Activated CD8-positive, alpha-beta memory T cell treated with anti-CD3 and anti-CD28 coated beads for 4 hours (primary cell): ENCODE measurements at places on chromosomes 6 and 20.

DNA sequence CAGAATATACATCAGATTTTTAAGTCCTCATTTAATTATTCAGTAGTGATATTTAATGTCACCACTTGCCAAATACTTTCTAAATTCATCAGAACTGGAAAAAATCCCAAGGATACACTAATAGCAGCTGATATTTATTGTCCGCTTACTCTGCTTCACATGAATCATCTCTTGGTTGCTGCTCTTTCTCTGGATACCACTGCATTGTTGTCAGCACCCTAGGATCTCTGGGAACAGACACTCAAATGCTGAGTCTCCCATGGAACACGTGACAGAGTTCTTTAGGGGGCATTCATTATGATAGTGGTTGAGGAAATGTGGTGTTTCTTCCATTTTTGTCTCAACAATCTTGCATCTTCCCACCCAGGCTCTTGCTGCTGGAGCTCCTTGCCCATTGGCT, 318.0 kb downstream of the RFPL4B start:
- no peak for DNase-seq

GRCh38 chr20:45782890-45783289, 8.8 kb downstream of the WFDC3 start:
- DNase-seq, result no peak

DNA sequence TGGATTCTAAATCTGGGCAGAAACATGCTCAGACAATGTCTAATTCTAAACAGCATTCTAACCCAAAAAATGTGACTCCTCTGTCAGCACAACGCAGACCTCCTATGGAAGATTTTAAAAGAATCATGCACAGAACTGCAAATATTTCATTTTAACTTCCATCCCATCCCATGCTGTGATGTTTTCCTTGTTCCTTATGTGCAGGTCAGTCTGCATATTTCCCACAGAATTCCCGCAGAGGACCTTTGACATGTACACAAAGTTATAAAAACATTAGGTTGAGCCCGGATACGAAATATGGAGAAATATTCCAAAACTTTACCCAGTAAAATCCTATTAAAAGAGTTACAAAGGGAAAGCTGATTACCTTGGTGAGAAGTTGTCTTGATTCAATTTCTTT, 467.1 kb upstream of the EPHA7 start:
- no peak for DNase-seq

GRCh38 chr6:157229713-157230112, 93.6 kb downstream of the TMEM242 start:
- DNase-seq, result no peak

DNA sequence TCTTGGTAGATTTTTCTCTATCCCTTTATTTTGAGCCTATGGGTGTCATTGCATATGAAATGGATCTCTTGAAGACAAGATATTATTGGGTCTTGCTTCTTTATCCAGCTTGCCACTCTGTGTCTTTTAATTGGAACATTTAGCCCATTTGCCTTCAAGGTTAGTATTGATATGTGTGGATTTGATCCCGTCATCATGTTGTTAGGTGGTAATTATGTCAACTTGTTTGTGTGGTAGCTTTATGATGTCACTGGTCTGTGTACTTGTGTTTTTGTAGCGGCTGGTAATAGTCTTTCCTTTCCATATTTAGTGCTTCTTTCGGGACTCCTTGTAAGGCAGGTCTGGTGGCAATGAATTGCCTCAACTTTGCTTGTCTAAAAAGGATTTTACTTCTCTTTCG, 61.9 kb downstream of the UNC5CL start:
- no peak for DNase-seq

GRCh38 chr6:70371454-70372105, 41.7 kb upstream of the FAM135A start:
- DNase-seq, result no peak

DNA sequence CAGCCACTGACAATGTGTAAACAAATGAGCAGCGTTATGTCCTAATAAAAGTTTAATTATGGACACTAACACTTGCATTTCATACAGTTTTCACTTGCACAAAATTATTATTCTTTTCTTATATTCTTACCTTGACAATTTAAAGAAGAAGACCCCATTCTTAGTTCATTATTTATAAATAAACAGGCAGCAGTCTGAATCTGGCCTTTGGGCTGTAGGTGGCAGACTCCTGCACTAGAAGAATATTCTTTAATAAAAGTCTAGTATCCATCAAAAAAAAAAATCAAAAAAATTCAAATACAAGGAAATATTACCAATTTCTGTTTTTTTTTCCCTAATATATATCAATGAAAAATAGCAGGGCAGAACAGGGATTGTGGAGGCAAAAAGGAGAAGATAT, 24.8 kb downstream of the PTCHD4 start:
- DNase-seq, result no peak

DNA sequence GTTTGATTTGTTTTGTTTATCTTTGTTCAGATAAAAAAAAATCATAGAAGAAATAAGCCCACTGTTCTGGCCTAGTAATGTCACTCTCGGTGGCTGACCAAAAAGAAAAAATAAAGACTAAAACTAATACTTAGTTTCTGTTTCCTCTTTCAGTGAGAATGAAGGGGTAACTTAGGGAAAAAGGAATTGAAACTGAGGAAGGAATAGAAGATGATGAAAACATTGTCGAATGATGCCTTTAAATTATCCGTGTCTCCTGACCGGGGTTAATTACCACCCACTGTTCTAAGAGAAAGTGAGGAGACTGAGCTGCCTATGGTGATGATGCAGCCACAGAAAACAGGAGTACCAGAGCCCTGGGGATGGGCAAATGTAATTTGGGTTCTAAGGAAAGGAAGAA, 73.1 kb downstream of the PTCHD4 start:
- no peak for DNase-seq

GRCh38 chr6:40924839-40925238, 114.2 kb downstream of the UNC5CL start:
- no peak for DNase-seq

DNA sequence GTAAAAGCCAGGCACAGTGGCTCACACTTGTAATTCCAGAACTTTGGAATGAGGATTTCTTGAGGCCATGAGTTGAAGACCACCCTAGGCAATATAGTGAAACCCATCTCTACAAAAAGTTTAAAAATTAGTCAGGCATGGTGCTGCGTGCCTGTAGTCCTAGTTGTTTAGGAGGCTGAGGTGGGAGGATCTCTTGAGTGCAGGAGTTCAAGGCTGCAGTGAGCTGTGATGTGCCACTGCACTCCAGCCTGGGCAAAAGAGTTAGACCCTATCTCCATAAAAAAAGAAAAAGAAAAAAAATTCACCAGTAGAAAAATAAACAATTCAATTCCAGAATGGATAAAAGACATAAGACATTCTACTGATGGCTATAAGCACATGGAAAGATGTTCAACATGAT, 104.9 kb upstream of the LGSN start:
- no peak for DNase-seq

DNA sequence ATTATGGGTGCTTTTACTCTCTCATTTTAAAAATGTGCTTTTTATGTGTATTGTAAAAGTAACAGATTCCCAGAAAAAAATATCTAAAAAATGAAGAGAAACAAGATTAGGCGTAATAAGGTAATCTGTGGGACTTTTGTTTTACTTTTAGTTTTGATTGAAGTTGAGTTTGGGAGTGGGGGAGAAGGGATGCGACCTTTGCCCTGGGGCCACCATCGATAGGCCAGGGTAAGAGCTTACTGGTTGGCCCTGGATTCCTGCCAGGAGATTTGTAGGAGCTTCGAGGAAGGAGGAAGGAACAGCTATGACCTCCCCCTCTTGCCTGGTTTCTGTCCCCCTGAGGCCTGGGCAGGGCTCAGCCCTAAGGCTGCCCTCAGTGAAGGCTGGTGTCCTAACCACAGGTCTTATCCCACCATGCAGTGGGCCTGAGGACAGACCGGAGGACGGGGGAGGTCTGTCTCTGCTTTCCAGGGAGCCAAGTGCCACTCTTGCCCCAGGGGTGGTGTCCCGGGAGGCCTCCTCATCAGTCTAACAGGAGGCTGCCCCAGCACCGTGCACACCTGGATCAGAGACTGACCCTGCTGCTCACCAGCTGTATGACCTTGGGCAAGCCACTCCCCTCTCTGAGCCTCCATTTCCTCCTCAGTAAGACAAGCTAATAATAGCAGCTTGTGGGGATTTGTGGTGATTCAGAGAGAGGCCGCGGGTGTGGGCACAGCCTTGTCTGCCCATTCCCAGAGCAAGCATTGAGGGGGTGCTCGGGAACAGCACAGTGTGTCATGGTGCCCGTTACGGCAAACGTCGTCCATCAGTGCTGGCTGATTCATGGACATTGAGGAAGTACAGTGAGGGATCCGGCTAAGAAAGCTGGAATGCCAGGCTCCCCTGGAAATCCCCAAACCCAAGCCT, 21.2 kb downstream of the TGM2 start:
- DNase-seq, result no peak

DNA sequence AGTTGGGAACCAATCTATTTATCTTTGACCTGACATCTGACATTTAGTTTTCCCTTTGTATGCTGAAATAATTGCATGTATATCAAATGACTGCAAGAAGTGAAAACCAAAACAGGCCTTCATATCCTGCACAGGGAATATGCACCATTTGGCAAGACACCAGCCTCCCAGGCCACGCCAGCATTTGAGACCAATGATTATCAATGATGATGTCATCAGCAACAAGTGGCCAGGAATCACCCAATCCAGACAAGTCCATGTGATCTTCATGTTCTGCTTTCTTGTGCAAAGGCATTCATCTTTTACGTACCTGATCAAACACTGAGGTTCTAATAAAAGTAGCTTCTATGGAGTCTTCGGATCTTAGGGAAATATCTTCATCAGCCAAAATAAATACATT, 107.4 kb upstream of the TENT5A start:
- no peak for DNase-seq

- no peak for DNase-seq
Measured at GRCh38 chr6:82365016-82365795, 1.6 kb downstream of the TPBG start.

DNA sequence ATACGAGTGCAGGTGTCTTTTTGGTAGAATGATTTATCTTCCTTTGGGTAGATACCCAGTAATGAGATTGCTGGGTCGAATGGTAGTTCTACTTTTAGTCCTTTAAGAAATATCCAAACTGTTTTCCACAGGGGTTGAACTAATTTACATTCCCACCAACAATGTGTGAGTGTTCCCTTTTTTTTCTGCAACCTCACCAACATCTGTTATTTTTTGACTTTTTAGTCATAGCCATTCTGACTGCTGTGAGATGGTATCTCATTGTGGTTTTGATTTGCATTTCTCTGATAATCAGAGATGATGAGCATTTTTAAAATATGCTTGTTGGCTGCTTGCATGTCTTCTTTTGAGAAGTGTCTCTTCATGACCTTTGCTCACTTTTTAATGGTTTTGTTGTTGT, 1.9 kb upstream of the ZNF831 start:
- DNase-seq, result no peak

GRCh38 chr6:42257614-42258013, 40.0 kb upstream of the MRPS10 start:
- DNase-seq, result no peak
